GM23248 (cell line): ENCODE measurements at places on chromosomes 13 and 19.
A peak's percentile ranks its signal among the peaks of the same experiment; 100 is the strongest.

- DNase-seq = no peak
Measured at GRCh38 chr19:7857727-7858108, 16.5 kb downstream of the PRR36 start.

DNA sequence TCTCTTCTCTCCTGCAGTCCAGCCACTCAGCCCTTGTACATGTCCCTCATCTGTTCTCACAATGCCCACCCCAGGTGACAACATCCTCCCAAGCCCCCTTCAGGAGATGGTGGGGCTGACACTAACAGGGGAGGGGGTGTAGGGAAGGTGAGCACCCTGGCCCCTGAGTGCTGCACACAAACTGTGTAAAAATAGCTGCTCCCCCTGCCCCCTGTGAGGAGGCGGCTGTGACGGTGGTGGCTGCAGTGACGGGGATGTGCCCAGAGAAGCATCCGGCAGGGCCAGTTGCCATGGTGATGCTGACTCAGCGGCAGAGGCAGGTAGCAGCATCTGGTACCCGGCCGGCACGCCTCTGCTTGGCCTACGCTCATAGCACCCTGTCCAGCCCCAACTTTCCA, 13.0 kb upstream of the JUND start:
- no peak for DNase-seq

GRCh38 chr13:23231241-23231640, 50.5 kb downstream of the SGCG start:
- DNase-seq = no peak

- DNase-seq = no peak
Measured at GRCh38 chr19:53892981-53893325, 11.0 kb downstream of the PRKCG start.

GRCh38 chr13:84962141-84962750, 837.0 kb downstream of the SLITRK6 start:
- no peak for DNase-seq

DNA sequence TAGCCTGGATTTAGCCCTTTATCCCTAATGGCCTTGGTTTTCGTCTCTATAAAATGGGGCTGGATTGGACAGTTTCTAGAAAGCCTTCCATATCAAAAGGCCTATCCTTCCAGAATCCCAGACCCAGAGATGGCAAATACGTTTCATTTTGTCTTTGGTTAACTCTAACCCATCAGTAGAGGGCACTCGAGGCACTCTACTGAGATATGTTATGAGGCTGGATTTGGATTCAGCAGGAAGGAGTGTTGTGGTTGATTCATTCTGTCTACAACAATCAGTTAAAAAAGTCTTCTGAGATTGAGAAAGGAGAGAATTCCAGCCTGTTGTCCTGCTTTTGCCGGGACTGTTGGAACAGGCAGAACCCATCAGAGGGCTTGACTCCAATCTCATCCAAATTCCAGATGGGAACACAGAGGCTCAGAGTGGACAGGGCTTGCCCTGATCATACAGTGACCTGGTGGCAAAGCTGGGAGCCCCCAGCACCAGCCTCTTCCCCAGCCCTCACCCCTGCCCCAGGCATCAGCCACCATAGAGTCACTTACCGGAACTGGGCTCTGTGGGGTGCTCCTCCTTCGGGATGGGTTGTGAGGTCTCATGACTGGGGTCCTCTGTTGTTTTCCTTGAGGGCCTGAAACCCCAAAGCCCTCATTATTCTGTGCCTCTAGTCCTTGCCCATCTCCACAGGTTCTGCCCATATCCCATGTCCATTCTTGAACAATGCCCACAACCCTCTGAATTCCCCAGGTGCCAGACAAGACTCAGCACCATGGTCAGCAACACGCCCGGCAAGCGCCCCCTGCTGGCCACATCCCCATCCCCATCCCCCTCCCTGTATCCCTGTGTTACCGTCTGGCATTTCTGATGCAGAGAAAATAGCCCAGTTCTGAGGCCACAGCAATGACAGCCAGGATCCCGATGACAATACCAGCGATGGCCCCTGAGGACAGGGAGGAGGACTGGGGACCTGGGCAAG, 12.3 kb upstream of the ZNF180 start:
- peak; percentile 76 for DNase-seq

- no peak for DNase-seq
Measured at GRCh38 chr13:57846600-57847173, 215.1 kb downstream of the PCDH17 start.

GRCh38 chr19:35555301-35556005, 8.0 kb downstream of the ATP4A start:
- peak; percentile 44 for DNase-seq

DNA sequence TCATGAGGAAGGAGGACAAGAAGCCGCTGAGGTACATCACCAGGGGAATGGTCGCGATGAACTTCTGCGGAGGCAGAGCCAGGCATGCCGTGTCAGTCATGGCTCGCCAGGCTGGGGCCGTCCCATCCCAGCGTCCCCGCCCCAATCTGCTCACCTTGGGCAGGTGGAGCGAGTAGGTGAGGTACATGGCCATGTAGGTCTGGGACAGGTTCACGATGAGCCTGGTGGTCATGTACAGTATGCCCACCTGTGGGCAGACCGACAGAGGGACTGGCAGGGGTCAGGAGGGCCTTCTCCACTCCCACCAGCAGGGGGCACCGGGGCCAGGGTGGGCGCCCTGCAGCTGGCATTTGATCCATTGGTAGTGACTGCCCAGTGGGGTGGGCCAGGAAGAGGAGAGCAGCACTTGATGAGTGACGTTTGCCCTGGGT, 8.3 kb downstream of the TEKTIP1 start:
- peak; percentile 53 for DNase-seq

DNA sequence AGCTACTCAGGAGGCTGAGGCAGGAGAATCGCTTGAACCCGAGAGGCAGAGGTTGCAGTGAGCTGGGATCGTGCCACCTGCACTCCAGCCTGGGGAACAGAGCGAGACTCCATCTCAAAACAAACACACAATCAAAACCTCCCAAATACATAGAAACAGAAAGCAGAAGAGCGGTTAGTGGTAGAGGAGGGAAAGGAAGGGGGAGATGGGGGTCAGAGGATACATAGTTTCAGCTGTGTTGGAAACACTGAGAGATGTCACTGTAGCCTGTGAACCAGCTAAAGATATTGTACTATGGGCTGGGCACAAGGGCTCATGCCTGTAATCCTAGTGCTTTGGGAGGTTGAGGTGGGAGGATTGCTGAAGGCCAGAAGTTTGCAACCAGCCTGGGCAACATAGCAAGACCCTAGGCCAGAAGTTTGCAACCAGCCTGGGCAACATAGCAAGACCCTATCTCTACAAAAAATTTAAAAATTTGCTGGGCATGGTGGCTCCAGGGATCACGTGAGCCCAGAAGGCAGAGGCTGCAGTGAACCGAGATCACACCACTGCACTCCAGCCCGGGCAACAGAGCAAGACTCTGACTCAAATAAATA, 49.9 kb downstream of the GNG7 start:
- DNase-seq = no peak

DNA sequence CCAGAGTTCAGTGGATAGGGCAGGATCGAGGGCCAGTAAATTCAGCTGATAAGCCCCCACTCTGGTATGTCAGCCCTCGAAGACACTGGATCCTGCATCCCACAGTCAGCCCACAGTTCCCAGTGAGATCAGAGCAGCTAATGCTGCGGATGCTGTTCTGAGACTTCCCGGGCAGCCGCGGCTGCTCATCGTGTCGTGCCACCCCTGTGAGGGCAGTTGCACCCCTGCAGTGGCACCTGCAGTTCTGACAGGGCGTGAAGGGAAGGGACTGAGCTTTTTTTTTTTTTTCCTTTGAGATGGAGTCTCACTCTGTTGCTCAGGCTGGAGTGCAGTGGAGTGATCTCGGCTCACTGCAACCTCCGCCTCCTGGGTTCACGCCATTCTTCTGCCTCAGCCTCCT, 7.5 kb upstream of the EPN1 start:
- DNase-seq = no peak

GRCh38 chr19:5694167-5694955, 4.3 kb downstream of the RPL36 start:
- no peak for DNase-seq

GRCh38 chr19:10295847-10296591, 6.3 kb downstream of the ICAM5 start:
- DNase-seq = peak; percentile 18

GRCh38 chr13:45950386-45951000, 98.9 kb upstream of the SIAH3 start:
- DNase-seq = no peak

GRCh38 chr13:40087091-40088002, 431.9 kb downstream of the COG6 start:
- DNase-seq = no peak

DNA sequence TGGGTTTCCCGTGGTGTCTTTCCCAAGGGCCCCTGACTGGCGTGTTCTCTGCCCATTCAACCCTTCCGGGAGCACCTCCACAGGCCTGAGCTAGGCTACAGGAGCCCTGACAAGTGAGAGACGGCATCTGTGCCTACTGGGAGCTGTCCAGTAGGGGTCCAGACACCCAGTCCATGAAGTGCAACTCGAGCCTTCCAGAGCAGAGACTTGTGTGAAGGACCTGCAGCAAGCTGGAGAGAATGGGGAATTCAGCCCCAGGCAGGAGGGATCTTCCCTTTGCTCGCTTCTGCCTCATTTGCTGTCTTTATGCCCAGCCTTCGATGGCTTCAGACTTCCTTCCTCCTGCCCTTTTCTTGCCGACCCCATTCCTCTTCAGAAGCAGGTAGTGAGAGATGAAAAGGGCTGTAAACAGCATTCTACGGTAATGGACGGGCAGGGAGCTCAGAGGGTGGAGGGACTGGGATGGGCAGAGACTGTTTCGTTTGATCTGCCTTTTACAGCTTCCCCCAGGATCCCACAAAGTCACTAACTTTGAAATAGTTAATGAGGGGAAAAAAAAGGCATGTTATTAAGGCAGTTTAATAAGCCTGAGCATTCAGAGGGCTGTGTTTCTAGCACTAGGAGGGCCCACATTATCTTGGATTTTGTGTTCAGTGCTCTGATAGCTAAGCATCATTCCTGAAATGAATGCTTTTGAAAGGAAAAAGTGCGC, 327.6 kb downstream of the FGF9 start:
- no peak for DNase-seq

GRCh38 chr13:96904232-96904631, 90.0 kb downstream of the OXGR1 start:
- no peak for DNase-seq

DNA sequence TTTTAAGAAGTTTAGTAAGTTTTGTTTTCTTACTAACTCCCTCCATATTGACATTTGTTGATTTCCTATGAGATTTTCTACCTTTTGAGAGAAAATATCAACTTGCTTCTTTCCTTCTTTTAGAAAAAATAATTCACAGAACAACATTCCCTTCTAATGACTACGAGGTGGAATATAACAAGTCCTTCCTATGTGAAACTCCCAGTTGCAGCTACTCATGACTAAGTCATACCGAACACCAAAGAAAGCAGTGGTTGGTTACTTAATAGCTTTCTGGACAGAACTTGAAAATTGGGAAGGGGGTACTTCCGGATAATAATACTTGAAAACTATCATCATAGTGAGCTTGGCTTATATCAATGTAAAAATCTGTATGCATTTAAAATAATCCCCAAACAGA, 144.8 kb downstream of the DACH1 start:
- DNase-seq = no peak

GRCh38 chr13:99053636-99054233, 75.9 kb upstream of the DOCK9 start:
- DNase-seq = no peak

GRCh38 chr13:95352486-95352885, 51.2 kb upstream of the ABCC4 start:
- DNase-seq = no peak

DNA sequence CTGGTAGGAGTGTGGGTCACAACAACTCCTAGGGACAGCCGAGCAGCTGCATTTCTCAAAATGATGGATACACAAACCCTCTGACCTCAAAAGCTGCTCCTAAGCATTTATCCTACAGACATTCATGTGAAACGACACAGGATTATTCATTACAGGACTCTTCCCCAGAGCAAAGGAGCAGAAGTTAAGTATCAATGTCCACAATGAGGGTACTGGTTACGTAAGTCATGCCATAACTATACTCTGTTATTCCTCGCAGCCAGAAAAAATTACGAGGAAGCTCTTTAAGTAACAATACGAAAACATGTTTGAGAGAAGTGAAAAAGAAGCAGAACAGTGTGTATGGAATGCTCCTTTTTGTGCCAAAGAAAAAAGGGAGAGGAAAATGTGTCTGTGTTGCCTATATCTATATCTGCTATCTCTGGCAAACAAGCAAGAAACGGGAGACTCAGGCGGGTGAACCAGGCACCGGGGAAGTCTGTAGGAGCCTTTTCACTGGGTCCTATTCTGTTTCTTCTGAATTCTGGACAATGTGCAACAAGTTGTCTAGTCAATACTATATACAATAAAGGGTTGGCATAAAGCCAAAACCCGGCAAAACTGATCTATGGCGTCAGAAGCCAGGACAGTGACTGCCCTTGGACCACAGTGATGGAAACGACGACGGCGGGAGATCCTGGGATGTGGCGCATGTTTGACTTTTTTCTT, 1.3 kb downstream of the ISOC2 start:
- peak; percentile 50 for DNase-seq

GRCh38 chr13:76472916-76473315, 413.3 kb downstream of the KCTD12 start:
- no peak for DNase-seq

DNA sequence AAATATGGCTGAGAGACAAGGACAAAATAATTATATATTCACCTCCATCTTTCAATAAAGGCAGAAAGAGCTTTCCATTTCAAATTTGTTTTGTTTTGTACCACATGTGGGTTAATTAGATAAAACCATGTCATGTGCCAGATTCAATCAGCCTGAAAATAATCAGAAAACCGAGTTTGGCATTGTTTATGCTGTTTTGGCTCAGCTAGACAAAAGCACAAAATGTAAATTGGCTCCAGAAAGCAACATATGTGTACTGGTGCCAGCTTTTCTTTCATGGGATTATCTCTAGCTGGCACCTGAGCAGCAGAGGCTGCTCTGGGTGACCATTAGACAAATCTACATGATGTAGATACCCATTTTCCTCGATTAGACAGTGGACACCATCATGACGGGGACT, 9.2 kb upstream of the DNAJC15 start:
- no peak for DNase-seq

DNA sequence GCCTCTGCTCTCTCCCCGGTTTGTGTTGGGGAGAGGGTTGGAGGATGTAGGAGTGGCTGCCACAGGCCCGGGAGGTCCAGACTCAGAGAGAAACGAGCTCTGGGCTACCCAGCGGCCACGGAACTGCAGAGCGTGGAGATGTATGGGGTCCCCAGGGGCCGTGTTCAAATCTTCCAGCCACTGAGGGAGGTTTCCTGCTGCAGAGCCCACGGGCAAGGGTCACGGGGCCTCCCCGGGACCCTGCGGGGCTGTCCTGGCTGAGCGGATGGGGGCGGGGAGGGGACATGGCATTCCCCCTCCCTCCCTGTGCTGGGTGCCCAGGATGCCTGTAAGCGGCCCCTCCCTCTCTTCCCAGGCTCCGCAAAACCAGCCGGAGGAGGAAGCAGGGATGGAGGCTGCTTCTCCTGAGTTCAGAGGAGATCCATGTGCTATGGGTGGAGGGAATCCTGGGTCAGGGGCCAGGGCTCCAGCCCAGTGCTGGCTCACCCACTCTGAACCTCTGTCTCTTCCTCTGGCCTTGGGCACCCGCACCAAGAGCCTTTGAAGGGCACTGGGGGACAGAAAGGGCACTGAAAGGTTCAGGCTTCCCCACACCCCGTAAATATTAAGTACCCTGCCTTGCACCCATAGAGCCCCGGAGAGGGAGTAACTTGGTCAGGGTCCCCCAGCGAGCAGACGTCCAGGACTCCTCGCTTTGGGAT, 22.6 kb downstream of the SMIM24 start:
- no peak for DNase-seq

- peak; percentile 20 for DNase-seq
Measured at GRCh38 chr13:109465148-109465547, 321.2 kb downstream of the IRS2 start.

- DNase-seq = peak; percentile 36
Measured at GRCh38 chr13:34037636-34038540, 219.9 kb downstream of the RFC3 start.
